Right renal cortex interstitium (tissue), 3 donors: ENCODE measurements at places on chromosomes 3 and 15.

- DNase-seq, result no peak
These were observed 530.6 kb upstream of the IL12A start for GRCh38 chr3:159458010-159458409.

DNA sequence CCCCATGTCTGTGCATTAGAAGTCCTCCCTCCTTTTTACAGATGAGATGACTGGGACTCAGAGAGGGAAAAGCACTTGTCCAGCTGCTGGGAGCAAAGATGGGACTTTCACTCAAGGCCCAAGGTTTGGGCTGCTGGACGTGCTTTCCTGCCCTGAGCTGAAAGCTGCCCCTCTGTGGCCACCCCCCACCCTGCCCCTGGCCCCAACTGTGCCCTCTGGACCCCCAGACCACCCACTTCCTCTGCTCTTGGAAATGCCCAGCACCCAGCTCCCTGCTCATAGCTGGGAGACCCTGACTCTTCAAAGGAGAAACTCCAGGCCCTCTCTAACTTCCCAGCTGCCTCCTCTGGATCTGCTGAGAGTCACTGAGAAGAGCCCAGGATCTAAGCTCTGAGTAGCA, 20.7 kb downstream of the GRIP2 start:
- no peak for DNase-seq

- no peak for DNase-seq
These were observed 59.6 kb downstream of the CCDC66 start for GRCh38 chr3:56616478-56617006.

DNA sequence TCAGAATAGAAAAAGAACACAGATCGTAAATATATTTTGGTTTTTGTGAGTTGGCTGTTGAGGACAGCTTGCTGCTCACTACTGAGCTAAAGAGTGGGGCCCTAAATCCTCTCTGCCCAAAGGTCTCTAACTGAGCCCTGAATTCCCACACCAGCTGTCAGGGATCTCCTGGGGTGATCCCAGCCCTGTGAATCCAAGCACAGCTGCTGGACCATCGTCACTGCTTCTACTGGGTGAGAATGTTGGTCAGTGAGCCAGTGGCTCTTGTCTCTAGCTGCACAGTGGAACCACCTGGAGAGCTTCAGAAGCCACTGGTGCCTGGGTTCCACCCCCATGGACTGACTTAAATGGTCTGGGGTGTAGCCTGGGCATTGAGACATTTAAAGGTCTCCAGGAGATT, 90.5 kb upstream of the IL12A start:
- no peak for DNase-seq

GRCh38 chr15:80309769-80310384, 57.9 kb upstream of the CTXND1 start:
- no peak for DNase-seq

DNA sequence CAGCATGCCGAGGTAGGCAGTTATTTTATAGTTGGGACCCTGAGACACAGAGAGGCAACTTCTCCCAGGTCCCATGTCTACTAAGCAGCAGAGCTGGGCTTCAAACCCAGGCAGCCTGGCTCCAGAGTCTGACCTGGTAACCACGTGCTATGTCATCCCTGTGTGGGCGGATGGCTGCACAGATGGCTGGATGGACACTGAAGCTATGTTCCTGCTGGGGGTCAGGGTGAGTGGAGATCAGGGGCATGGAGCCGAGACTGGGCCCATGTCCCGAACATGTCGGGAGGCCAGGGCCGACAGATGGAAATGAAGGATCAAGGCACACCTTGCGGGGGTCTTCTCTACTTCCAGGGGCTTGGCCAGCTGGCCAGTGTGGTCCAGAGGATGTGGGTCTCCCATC, 9.3 kb upstream of the FBLN2 start:
- no peak for DNase-seq

GRCh38 chr3:161208931-161209330, 12.2 kb upstream of the NMD3 start:
- DNase-seq, result no peak

GRCh38 chr15:47812470-47812999, 95.2 kb downstream of the SEMA6D start:
- DNase-seq, result no peak
